Stimulated activated CD4-positive, alpha-beta T cell treated with anti-CD3 and anti-CD28 coated beads, Interleukin-4, amount 100 ng/mL, for 4 hours (primary cell): ENCODE measurements at places on chromosomes 4 and X.
A peak's percentile ranks its signal among the peaks of the same experiment; 100 is the strongest.

GRCh38 chr4:143017210-143017609, 167.5 kb upstream of the USP38 start:
- DNase-seq: no peak

- DNase-seq: no peak
These were observed 25.6 kb upstream of the C4orf17 start for GRCh38 chr4:99485212-99485611.

DNA sequence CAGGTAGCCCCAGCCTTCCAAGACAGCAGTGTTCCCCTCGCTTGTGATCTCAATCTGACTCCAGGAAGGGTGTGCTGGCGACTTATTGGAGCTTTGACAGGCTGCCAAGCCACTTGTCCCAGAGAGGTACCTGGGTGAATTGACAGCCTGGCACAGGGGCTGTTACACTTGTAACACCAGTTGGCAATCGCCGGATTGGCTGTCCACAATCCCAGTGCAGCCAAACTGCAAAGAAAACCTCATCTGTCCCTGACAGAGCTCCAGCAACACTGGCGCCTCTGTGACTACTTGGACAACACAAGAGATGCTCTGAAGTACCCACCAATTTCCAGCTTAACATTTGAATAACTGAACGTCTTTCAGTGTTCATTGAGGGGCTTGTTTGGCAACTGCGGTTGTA, 76.8 kb upstream of the PRPS1 start:
- DNase-seq: no peak

DNA sequence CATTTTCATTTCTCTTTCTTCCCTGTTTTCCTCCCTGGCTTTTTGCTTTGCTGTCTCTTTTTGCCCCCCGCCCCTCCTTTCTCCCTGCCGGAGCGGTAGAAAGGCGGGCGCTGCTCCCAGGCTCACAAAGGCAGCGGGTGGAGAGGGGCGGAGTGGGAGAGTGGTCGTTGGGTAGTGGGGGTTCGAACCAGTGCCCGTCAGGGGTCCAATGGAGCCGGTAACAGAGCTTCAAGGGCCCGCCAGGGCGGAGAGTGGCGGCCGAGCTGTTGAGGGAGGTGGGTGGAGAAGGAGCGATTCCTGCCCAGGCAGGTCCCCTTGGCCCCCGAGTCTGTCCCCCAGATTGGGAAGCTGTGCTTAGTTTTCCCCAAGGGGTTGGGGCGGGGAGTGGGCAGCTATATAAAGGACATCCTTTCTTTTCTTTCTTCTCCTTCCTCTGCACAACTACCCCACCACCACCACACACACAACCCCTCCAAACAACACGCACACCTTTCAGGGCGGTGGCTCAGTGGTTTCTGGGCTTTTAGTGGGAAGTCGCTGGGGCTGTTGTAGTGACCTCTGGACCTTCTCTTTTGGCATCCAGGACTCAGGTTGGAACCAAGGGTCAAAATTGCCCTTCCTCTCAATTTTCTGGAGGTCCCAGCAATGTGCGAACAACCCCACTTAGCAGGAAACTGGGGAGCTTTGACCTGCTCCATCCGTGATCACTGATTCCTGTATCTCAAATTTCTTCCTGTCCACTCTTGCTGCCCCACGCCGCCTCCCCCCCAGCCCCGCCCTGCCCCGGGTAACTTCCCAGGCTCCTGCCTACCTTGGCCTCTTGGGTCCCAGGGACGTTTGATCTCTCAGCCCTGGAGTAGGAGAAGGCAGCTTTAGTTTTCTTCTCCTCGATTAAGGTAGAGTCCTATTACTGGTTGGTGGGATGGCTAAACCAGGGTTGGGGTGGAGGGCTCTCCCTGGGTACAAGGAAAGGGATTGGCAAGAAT, 1.9 kb downstream of the EFNB1 start:
- DNase-seq: no peak

DNA sequence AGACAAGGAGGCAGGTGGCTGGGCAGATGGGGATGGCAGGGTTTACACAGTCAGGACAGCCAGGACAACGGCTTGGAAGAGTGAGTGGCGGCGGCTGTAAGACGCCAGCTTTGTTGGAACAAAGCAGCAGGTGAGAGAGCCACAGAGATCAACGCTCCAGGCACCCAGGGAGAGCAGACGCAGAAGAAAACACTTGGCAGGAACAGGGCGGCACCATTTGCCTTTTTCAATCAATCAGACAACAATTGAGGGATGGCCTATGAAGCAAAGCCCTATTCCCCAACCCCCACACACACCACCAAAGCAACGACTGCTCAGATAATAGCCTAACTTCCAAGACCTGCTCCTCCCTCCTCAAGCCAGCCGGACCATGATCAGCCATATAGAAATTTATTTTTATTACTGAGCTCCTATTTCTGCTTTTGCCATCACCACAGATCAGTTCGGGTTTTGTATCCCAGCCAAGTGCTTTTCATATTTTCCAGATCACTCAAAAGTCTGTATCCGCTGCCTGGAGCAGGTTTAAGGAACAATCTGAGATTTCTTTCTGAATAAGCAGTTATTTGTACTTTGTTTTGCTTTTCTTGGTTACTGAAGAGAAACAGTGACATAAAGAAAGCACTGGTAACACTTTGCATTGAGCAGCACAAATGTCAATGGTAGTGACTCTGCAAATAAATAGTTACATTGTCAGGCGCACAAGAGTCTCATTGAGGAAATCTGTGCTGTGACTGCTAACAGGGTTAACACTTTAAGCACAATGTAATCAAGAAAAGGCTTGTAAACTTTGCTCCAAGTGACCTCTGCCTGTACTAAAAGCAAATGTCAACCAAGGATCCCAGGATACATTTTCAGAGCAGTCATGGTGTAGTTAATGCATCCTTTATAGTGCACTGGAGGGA, 81.8 kb upstream of the RBPJ start:
- DNase-seq: no peak

GRCh38 chr4:25925486-25926201, 11.6 kb downstream of the SMIM20 start:
- no peak for DNase-seq

- DNase-seq: peak; percentile 4
These were observed 30.7 kb downstream of the ARHGEF9 start for GRCh38 chrX:63754136-63754859.

- DNase-seq: no peak
These were observed 174.7 kb downstream of the GC start for GRCh38 chr4:71609167-71609566.

DNA sequence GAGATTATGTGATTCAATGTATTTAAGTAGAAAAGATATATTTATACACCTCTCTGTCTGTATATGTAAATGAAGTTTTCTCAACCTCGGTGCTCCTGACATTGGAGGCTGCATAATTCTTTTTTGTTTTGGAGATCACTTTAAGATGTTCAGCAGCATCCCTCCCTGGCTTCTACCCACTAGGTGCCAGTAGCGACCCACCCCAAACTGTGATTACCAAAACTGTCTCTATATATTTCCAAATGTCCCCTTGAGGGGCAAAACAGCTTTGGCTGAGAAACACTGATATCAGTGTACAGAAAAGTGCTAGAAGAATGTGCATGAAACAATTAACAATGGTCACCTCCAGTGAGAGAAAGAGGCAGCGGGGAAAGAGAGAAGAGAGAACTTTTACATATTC, 51.2 kb downstream of the DCX start:
- DNase-seq: no peak

GRCh38 chr4:38273407-38273806, 313.2 kb downstream of the PTTG2 start:
- DNase-seq: no peak

DNA sequence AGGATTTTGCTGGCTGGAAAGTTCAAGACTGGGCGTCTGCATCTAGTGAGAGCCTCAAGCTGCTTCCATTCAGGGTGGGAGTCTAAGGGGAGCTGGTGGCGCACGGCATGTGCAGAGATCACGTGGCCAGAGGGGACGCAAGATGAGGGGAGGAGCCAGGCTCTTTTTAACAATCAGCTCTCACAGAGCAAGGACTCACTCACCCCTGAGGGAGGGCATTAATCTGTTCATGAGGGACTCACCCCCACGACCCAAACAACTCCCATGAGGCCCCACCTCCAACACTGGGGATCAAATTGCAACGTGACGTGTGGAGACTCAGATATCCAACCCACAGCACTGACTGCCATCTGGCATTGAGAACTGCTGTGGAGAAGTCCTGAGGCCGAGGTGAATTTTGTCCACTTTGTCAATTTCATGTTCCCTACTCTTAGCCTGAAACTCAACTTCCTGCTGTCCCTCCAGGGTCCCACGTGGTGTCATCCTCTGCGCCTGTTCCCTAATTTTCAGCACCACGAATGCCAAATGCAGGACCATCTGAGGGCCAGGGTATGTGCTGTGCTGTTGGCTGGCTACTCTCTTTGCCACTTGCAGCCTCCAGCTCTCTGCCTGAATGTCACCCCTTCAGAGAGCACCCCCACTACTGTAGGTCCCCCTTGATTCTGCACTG, 5.6 kb downstream of the ZFP92 start:
- DNase-seq: no peak

- DNase-seq: no peak
These were observed 192.1 kb downstream of the PPARGC1A start for GRCh38 chr4:23697722-23698121.

- DNase-seq: no peak
These were observed 48.1 kb downstream of the SRPX start for GRCh38 chrX:38172596-38172995.

GRCh38 chr4:142238589-142238988, 602.2 kb downstream of the IL15 start:
- no peak for DNase-seq

- DNase-seq: no peak
These were observed 147.9 kb downstream of the PTCHD1 start for GRCh38 chrX:23482561-23482960.

GRCh38 chr4:3880615-3881120, 114.5 kb downstream of the ADRA2C start:
- DNase-seq: peak; percentile 68

GRCh38 chrX:154774622-154775021, 12.0 kb downstream of the DKC1 start:
- DNase-seq: no peak

DNA sequence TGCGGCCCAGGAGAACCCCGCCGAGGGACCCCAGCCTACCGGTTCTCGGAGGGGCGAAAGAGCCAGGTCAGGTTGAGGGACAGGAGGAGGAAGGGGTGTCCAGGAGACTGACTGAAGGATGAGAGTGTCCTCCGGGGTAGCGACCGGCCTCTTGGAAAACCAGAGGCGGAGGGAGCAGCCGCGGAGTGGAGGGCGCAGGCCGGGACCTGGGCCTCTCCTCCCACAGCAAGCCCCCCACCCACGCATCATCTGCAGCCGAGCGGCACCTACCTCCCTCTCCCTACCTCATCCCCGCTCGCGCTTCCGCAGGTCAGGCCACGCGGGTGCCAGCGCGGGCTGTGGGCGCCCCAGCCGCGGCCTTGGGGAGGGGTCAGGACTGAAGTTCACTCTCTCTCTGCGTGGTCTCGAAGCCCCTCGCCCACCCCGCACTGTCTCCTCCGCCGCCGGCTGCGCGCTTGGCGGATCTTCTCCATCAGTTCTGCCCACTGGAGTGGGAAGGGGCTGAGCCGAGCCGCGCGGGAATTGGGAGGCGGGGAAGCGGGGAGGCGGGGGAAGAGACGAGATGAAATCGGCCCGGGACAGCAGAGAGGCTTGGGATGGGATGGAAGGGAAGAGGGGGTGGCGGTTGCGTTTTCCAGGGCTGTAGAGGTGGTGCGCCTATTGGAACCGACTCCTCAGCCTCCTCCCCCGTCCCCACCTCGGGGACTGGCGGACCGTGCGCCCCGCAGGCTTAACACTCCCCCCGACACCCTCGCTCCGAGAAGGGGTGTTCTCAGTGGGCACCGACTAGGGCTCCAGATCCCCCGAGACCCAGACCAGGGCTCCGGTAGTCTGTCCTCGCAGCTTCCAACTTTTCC, 1.8 kb downstream of the NLGN4X start:
- DNase-seq: no peak

DNA sequence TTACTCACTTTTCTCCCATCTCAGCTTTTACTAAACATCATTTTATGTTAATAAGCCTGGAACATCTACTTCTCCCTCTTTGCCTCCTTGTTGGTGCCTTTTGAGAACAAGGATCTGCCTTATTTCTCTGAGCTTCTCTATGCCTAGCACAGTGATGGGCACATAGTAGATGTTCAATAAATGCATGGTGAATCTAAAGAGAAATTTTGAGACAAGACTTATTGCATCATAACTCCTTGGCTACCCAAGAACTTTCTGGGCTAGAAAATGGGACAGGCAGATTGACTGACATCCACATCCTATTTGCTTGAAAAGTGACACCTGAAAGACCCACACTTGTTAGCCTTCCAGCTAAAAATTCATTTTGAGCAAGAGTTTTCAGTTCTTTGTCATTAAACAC, 87.2 kb upstream of the TFDP3 start:
- DNase-seq: no peak

DNA sequence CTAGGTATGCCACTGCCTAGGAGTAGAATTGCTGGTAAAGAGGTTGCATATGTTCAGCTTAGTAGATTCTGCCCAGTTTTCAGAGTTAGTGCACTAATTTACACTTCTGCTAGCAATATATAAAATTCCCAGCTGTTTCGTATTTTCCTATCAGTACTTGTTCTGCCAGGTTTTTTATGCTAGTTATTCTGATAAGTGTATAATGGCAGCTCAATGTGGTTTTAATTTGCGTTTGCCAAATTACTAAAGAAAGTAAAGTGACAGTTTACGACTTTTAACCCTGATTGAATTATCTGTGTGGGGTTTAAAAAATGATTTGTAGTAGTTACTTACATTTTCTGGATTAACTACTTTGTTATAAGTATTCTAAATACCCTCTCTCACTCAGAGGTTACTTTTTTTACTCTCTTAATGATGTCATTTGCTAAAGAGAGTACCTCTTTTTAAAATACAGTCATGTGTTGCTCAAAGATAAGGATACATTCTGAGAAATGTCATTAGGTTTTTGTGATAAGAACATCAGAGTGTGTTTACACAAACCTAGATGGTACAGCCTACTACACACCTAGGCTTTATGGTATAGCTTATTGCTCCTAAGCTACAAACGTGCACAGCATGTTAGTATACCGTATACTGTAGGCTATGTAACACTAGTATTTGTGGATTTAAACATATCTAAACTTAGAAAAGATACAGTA, 363.2 kb downstream of the IL15 start:
- DNase-seq: no peak

- no peak for DNase-seq
These were observed 22.5 kb downstream of the MID1 start for GRCh38 chrX:10597871-10598270.

DNA sequence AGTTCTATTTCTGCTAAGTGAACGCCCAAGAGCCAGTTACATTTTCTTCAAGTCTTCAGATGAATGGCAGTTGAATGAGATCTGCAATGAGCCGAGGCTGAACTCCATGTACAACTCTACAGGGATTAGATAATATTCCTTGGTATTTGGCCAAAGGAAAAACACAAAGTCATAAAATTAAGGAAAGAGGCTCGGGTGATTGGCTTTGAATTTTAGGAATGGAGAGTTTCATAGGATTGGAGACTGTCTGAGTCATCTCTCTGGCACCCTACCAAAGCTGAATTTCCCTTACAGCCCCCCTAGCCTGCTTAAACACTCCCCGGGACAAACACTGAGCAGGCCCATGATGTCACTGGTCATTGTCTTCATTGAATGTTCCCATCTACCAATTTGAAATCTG, 188.0 kb upstream of the C1QTNF7 start:
- DNase-seq: no peak
